ENCODE measurements at places on chromosomes 5 and 9.
A peak's percentile ranks its signal among the peaks of the same experiment; 100 is the strongest.

DNA sequence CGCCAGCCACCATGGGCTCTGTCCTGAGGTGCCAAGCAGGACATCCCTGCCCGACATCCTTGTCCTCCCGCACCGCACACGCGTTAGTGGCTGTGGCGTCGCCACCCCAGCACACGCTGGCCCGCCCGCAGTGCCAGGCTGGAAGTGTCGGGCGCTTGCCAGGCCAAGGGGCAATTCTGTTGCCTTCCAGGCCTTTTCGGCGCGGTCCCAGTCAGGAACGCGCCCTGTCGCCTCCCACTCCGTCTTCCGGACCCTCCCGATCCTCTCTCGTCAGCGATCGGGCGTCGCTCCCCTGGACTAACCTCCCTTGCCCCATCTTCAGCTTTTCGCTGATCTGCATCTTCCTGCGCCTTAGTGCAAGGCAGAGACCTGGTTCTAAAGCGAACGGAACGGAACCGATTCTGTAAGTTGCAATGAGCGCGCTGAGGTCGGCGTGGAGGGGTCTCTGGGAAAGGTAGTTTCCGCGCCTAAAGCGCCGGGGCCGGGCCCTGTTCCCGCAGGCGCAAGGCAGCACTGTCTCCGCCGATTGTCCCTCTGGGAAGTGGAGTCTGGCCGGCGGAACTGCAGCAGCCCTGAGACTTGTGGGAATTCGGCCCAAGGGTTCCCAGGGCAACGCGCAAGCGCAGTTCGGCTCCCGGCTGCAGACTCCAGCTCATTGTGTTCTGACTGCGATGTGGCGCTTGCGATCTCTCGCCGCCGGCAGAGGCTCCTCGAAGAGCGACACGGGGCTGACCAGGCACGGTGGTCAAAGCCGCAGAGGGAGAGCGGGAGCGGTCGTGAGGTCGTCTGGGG, at the start of gene ZNF454:
Gene ZNF454, plus strand, starts transcription at position 630 of the 792 bp plus-strand sequence. CDS start 1,594 bp downstream, outside the sequence.
- DNase-seq: peak; percentile 99

DNA sequence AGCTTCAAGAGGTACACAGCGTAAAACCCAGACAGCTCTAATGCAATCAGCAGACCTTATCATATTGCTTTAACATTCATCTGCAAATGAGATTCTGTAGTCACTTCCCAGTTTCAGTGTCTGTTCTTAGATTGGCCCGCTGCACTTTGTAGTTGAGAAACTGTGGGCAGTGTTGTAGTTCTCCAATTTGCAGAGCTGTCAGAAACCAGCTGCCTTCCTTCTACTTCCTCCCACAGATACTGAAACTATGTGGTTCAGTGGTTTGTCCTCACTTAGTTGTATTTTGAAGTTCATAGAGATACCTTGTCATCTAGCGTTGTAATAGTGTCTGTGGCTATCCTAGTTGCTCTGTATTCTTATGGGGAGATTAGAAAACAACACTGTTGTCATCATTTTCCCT, 39.6 kb upstream of the TRIM36 start:
- DNase-seq: no peak

GRCh38 chr9:113131689-113132151, 19.1 kb upstream of the SLC31A2 start:
- DNase-seq: no peak

DNA sequence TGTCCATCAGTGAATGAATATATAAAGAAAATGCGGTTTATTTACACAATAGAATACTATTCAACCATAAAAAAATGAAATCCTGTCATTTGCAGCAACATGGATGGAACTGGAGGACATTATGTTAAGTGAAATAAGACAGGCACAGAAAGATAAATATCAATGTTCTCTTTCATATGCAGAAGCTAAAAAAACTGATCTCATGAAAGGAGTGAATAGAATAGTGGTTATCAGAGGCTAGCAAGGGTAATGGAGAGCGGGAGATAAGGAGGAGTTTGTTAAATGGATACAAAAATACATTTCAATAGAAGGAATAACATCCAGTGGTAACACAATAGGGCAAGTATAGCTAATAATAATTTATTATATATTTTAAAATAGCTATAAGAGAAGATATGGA, 65.0 kb downstream of the AGTPBP1 start:
- DNase-seq: no peak

- DNase-seq: no peak
Measured at GRCh38 chr9:96460882-96461281, 10.9 kb downstream of the HABP4 start.

Data from D721Med (cell line).